ENCODE measurements at places on chromosomes 2 and 18.

DNA sequence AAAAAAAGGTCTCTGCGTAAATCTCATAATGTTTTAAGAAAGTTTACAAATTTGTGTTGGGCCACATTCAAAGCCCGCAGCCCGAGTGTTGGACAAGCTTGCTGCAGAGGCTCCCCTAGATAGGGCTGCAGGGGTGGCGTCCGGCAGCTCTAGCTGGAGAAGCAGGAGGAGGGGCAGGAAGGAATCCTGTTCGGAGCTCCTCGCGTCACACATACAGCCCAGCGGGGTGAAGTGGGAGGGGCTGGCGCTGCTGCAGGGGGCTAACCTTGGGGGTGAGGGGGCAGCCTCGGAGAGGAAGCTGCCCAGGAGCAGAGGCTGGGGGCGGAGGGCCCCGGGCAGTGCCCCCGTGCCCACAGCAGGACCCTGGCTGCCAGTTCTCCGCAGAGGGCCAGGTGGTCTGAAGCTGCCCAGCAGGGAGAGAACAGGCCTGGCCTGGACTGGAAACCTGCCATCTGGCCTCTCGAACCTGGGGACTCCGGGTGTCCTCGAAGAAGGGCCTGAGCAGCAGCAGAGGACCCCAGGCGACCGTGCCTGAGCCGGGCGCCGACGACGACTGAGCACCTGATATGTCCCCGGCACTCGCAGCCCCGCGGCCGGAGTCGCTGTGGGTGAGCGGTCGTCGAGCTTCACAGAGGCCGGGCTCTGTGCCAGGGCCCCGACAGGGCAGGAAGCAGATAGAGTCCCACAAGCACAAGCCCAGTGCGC, 2.6 kb upstream of the GPR35 start:
- DNase-seq, result peak; percentile 42

GRCh38 chr18:60556326-60556725, 183.8 kb upstream of the MC4R start:
- no peak for DNase-seq

GRCh38 chr2:3566806-3567205, 8.3 kb upstream of the RPS7 start:
- DNase-seq, result no peak

GRCh38 chr2:16832910-16833309, 167.3 kb upstream of the CYRIA start:
- DNase-seq, result no peak

Measured in right forelimb (tissue), 1 donor.